Endodermal cell (in vitro differentiated cells): ENCODE measurements at places on chromosomes 13 and 19. TPM values are rescaled to one million over a fixed set of nuclear protein-coding genes. Genes with fewer than 3 reads are reported as not detected.
A peak's percentile ranks its signal among the peaks of the same experiment; 100 is the strongest.

The TMEM238 gene
- 3.5 to 4.7 TPM (median 4.4 TPM) in 3 replicates for total RNA-seq

The CEACAM8 gene
- total RNA-seq, result not detected in 3 replicates

DNA sequence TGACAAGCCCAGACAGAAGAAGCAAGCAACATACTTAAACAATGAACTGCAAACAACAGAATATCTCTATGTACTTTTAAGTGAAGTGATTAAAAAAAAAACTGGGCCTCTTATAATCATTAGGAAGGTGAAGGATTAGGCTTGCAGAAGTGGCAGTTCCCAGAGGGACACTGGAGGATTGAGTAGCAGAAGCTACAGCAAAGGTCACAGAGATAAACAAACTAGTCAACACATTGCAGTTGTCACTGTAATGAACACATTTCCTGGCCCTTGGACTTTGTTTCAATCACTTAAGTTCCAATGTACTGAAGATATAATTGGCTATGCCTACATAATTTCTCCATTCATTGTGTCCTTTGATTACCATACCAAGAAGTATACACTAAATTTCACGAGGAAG lies 1498.8 kb downstream of the SLITRK5 start:
- no peak overlapping the region for H3K27ac ChIP-seq
- no peak overlapping the region for H3K4me3 ChIP-seq
- no peak for DNase-seq
- no peaks in the 10 kb centered on the region for H3K36me3 ChIP-seq
- H3K27me3 ChIP-seq, result no peaks in the 10 kb centered on the region

The PGLYRP2 gene
- not detected in 2 replicates for total RNA-seq

- H3K27me3 ChIP-seq, result no peaks in the 10 kb centered on the region
- no peaks in the 10 kb centered on the region for H3K36me3 ChIP-seq
- no peak overlapping the region for H3K27ac ChIP-seq
- H3K4me3 ChIP-seq, result no peak overlapping the region
- peaks cover 11% of the 10 kb centered on the region for H3K4me1 ChIP-seq
Observed at GRCh38 chr13:107379407-107380155, 811.6 kb upstream of the ARGLU1 start.

The LIM2 gene
- not detected in 2 replicates for total RNA-seq

DNA sequence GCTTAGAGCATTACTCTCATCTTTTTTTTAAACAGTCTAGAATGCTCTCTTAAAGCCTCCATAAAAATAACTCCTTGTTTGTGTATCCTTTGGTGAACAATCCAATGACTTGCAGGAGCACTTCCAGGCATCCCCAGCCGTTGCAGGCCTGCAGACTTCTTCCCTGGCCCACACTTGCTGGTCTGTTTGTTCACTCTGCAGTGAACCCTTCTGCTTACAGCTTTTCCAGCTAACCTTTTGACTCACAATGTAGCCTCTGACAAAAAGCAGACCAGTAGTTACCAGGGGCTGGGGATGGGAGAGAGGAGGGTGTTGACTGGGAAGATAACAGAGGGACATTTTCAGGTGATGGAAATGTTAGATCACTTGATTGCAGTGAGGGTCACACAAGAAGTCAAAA lies 9.1 kb downstream of the GPR42 start:
- no peaks in the 10 kb centered on the region for H3K4me1 ChIP-seq
- H3K27ac ChIP-seq, result no peak overlapping the region
- peak; percentile 13 for DNase-seq
- no peak overlapping the region for H3K4me3 ChIP-seq
- H3K36me3 ChIP-seq, result no peaks in the 10 kb centered on the region
- no peaks in the 10 kb centered on the region for H3K27me3 ChIP-seq

The RASAL3 gene
- not detected in 2 replicates for total RNA-seq

DNA sequence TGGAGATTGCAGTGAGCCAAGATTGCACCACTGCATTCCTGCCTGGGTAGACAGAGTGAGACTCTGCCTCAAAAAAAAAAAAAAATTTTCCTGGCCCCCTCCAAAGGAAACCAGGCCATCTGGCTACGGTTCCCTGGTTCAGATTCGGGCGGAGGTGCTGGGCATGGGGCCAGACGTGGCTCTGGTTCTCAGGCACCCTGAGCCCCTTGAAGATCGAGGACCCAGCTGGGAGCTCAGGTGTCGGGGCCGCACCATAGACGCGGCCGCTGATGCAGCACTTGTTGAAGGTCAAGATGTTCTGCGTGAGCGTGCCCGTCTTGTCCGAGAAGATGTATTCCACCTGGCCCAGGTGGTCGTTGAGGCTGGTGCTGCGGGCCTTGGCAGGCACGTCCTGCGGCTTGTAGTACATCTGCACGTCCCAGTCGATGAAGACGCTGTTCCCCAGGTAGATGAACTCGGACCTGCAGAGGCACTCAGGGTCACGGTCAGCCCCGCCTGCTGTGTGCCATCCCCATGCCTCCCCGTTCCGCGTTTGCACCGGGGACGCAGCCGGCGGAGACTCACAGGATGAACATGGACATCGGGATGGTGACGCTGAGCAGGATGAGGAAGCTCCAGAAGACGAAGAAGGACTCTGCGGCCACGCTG lies 12.3 kb downstream of the ATP8B3 start:
- no peaks in the 10 kb centered on the region for H3K36me3 ChIP-seq
- DNase-seq, result no peak
- no peak overlapping the region for H3K27ac ChIP-seq
- H3K4me3 ChIP-seq, result no peak overlapping the region
- no peaks in the 10 kb centered on the region for H3K27me3 ChIP-seq

The COMMD6 gene
- 119 and 120 TPM in 2 replicates for total RNA-seq

- H3K4me3 ChIP-seq, result no peak overlapping the region
- no peaks in the 10 kb centered on the region for H3K36me3 ChIP-seq
- no peak overlapping the region for H3K27ac ChIP-seq
Observed at GRCh38 chr13:81326913-81327312, 986.0 kb upstream of the SPRY2 start.

The SLC17A7 gene
- 0.18 and 0.22 TPM in 2 replicates for total RNA-seq

GRCh38 chr19:51531349-51532315 lies at the start of gene SIGLEC6:
Gene SIGLEC6 (minus strand): TSS chr19:51531670. CDS start chr19:51531648, 22 bp downstream.
- H3K27me3 ChIP-seq, result peaks cover 70% of the 10 kb centered on the region
- H3K27ac ChIP-seq, result no peak within 1 kb of the TSS
- H3K4me3 ChIP-seq, result no peak within 1 kb of the TSS
- peak; percentile 53 for DNase-seq
- H3K4me1 ChIP-seq, result no peaks in the 10 kb centered on the region

DNA sequence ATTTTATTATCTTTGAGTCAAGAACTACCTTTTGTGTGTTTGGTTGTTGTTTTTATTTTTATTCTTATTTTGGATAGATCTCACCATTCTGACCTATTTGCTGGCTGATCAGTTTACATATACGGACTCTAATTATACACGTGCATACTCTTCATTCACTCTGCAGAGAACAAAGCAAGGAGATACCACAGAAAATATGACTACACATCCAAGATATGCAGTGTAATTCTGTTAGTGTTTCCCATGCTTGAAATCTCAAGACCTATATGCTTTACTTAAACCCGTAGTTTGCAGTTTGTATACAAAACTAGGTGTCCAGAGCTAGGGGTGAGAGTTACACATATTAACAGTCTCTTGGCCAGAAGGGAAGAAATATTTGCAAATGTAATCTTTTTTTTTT lies 205.5 kb downstream of the DCLK1 start:
- H3K4me1 ChIP-seq, result peaks cover 4% of the 10 kb centered on the region
- no peak overlapping the region for H3K27ac ChIP-seq
- H3K27me3 ChIP-seq, result no peaks in the 10 kb centered on the region
- no peak overlapping the region for H3K4me3 ChIP-seq

DNA sequence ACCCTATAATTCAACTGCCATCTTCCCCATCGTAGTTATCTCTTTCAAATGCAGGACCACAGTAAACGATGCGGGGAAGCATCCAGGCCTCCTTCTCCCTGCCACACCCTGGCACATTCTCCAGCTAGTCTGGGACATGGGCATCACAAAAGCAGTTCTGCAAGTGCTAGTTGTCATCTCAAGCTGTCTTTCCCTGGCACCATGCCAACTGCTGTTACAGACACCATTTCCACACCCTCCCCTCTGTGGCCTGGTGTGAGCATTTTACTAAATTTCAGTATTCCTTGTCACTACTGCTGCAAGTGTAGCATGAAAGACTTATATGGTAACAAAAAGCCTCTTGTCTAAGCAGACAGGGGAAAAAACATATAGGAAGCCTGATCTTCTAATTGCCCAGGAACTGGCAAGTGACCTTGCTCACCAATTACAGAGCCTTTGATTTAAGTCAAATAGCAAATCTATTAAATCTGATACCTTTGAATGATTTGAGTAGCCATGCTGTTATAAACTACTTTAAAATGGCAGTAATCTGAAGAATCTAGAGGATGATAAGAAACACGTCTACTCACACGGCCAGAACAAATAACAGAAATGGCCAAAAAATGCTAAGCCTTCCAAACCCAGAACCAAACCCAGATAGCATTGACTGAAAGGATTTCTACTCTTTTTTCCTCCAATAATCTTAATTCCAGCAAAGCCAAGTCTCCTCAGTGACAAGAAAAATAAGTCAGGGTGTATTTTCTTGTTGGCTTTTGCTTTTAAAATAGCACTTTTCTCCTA lies 179.0 kb downstream of the NUFIP1 start:
- no peaks in the 10 kb centered on the region for H3K36me3 ChIP-seq
- DNase-seq, result no peak
- no peak overlapping the region for H3K27ac ChIP-seq
- no peak overlapping the region for H3K4me3 ChIP-seq

DNA sequence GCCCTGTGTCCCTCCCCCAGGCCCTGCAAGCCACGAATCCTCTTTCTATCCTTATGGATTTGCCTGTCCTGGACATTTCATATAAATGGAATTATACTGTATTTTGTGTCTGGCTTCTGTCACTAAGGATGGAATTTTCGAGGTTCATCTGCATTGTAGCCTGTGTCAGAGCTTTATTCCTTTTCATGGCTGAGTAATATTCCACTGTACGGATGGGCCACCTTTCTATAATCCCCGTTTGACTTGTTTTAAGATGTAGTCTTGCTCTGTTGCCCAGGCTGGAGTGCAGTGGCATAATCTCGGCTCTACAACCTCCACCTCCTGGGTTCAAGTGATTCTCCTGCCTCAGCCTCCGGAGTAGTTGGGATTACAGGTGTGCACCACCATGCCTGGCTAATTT lies 3.9 kb upstream of the KDM4B start:
- H3K36me3 ChIP-seq, result peaks cover 17% of the 10 kb centered on the region
- no peak overlapping the region for H3K4me3 ChIP-seq
- H3K27me3 ChIP-seq, result no peaks in the 10 kb centered on the region
- H3K4me1 ChIP-seq, result no peaks in the 10 kb centered on the region
- H3K27ac ChIP-seq, result no peak overlapping the region

GRCh38 chr19:14090509-14091080 lies at the start of gene SAMD1:
Gene SAMD1 (minus strand): TSS chr19:14090751.
- DNase-seq, result peak; percentile 88
- peak within 1 kb of the TSS; percentile 49 for H3K27ac ChIP-seq
- peaks cover 20% of the 10 kb centered on the region for H3K36me3 ChIP-seq
- H3K27me3 ChIP-seq, result no peaks in the 10 kb centered on the region

The HCST gene
- total RNA-seq, result 1.5 TPM in 1 of 3 replicates, not detected in the others

DNA sequence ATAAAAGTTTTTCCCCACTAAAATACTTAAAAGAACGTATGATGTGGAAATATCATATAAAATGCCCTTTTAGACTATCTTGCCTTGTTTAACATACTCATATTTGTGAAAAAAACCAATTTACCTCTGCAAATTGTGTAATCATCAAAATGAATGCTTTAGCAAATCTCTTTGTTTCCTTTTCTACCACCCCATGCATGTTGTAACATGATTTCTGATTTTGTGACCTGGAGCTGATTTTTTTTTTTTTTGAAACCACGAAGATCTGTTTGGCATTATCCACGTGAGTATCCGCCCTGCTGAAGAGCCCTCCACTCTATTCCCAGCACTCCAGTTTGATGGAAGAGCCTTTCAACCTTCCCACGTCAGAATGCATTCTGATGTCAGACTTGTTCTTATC lies 245.8 kb upstream of the NBEA start:
- peaks cover 4% of the 10 kb centered on the region for H3K4me1 ChIP-seq
- no peaks in the 10 kb centered on the region for H3K36me3 ChIP-seq
- H3K4me3 ChIP-seq, result no peak overlapping the region
- DNase-seq, result no peak

The LSR gene
- total RNA-seq, result 166 and 170 TPM in 2 replicates

DNA sequence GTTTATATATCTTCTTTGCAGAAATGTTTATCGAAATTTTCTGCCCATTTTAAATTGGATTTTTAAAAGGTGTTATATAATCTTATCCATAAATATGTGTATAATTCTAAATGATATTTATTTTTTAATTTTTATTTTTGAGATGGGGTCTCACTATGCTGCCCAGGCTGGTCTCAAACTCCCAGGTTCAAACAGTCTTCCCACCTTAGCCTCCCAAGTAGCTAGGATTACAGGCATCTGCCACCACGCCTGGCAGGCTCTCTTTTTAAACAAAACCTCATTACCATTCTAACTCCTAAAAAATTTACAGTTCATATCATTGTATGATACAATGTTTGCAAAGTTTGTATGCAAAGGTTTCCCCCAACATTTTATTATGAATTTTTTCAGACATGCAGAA lies 7.2 kb downstream of the LGALS7B start:
- H3K27me3 ChIP-seq, result no peaks in the 10 kb centered on the region
- H3K27ac ChIP-seq, result no peak overlapping the region
- no peak for DNase-seq
- no peaks in the 10 kb centered on the region for H3K36me3 ChIP-seq
- no peak overlapping the region for H3K4me3 ChIP-seq

- H3K27ac ChIP-seq, result no peak overlapping the region
- no peaks in the 10 kb centered on the region for H3K36me3 ChIP-seq
Observed at GRCh38 chr19:13064092-13064489, 38.6 kb downstream of the LYL1 start.

GRCh38 chr13:97165502-97166425 lies 56.4 kb upstream of the MBNL2 start:
- H3K4me1 ChIP-seq, result no peaks in the 10 kb centered on the region
- H3K27ac ChIP-seq, result no peak overlapping the region
- DNase-seq, result no peak
- peak overlapping the region; percentile 28 for H3K4me3 ChIP-seq
- H3K36me3 ChIP-seq, result no peaks in the 10 kb centered on the region

The ERICH4 gene
- total RNA-seq, result not detected in 3 replicates

GRCh38 chr13:103351035-103351828 lies 285.0 kb upstream of the SLC10A2 start:
- peak overlapping the region; percentile 3 for H3K27ac ChIP-seq
- H3K36me3 ChIP-seq, result no peaks in the 10 kb centered on the region
- H3K4me1 ChIP-seq, result no peaks in the 10 kb centered on the region
- peak; percentile 65 for DNase-seq
- no peak overlapping the region for H3K4me3 ChIP-seq

The LONP1 gene
- total RNA-seq, result 76.9 and 97.1 TPM in 2 replicates

The KLK4 gene
- total RNA-seq, result not detected in 3 replicates

- no peaks in the 10 kb centered on the region for H3K4me1 ChIP-seq
- DNase-seq, result peak; percentile 65
- H3K4me3 ChIP-seq, result no peak overlapping the region
- H3K36me3 ChIP-seq, result no peaks in the 10 kb centered on the region
- peaks cover 19% of the 10 kb centered on the region for H3K27me3 ChIP-seq
- H3K27ac ChIP-seq, result no peak overlapping the region
Observed at GRCh38 chr19:48509467-48510194, 2.0 kb downstream of the LMTK3 start.

- no peak within 1 kb of the TSS for H3K4me3 ChIP-seq
- peak; percentile 66 for DNase-seq
- H3K27ac ChIP-seq, result no peak within 1 kb of the TSS
- no peaks in the 10 kb centered on the region for H3K36me3 ChIP-seq
- no peaks in the 10 kb centered on the region for H3K27me3 ChIP-seq
Observed at GRCh38 chr19:38425810-38426466, at the start of gene RASGRP4. Gene RASGRP4 (minus strand): TSS chr19:38426219. CDS start chr19:38426091, 128 bp downstream.
